Stimulated activated CD4-positive, alpha-beta T cell treated with anti-CD3 and anti-CD28 coated beads, Interleukin-12 subunit alpha, Interleukin-12 subunit beta, amount 100 ng/mL, for 4 hours (primary cell): ENCODE measurements at places on chromosomes 4 and X.

GRCh38 chr4:567457-568350, 8.4 kb downstream of the TMEM271 start:
- no peak for DNase-seq

GRCh38 chrX:6149060-6149872, 79.4 kb downstream of the NLGN4X start:
- no peak for DNase-seq

- DNase-seq = no peak
These were observed 676.7 kb upstream of the ACTRT1 start for GRCh38 chrX:128728943-128729342.

GRCh38 chr4:182143822-182144625, 99.2 kb upstream of the TENM3 start:
- no peak for DNase-seq
